NCI-H2107 (cell line): ENCODE measurements at places on chromosomes 5 and 9.

- no peak for DNase-seq
Measured at GRCh38 chr5:66850354-66851075, 254.3 kb downstream of the MAST4 start.

DNA sequence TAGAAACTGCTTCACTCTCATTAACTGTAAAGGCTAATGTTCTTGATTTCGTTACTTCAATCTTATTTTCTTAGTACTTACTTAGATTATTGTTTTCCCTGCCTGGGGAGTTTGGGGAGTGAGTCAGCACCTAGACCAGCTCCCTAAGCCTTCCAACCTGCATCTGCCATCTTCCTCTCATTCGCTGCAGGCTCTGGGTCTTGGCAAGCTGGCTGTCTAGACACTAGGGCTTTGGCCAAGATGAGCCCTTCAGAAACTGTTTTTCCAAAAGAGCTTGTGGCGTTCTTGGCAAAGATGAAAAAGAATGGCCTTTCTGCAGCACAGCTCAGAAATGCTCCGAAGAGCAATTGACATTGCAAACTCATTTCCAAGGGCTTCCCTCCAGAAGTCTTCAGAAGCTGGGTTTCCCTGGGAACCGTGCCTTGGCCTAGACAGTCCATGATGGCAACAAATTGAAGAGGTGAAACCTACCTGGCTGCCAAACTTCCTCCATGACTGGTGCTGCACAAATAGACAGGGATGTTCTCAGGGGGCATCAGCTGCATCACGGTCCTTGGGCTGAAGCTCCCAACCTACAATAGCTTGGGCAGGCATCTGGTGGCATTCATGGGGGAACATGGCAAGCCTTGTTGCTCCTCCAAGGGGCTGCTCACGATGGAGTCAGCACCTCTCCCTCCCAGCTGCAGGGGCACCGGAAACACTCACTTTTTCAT is 76.6 kb downstream of the NSUN2 start:
- DNase-seq: no peak

GRCh38 chr9:126519660-126520420 is 93.9 kb upstream of the LMX1B start:
- DNase-seq: no peak

DNA sequence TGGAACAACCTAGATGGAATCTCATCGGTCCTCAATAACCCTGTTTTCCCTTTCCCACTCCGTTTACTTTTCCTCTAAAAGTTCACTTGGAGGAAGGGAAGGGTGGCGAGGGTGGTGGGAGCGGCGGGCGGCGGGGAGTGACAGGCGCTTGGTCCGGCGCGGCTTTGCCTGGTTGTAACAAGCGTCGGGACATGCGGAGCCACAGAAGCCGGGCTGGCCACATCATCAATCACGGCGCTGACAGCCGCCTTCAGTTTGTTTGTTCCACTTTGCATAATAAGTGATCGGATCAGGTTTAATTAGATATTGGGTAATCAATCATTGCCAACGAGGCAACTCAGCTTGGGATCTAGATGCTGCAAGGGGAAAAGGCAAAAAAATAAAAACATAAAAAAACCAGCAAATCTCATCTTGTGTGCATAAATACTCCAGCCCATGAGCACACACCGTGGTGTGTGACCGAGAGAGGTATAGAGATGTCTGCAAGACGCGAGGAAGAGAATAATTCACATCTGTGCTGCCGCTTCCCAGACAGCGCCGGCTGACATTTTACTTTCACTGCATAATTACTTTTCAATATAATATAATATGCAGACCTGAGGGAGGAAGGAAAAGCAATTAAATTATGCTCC is 396.2 kb upstream of the IRX4 start:
- no peak for DNase-seq

DNA sequence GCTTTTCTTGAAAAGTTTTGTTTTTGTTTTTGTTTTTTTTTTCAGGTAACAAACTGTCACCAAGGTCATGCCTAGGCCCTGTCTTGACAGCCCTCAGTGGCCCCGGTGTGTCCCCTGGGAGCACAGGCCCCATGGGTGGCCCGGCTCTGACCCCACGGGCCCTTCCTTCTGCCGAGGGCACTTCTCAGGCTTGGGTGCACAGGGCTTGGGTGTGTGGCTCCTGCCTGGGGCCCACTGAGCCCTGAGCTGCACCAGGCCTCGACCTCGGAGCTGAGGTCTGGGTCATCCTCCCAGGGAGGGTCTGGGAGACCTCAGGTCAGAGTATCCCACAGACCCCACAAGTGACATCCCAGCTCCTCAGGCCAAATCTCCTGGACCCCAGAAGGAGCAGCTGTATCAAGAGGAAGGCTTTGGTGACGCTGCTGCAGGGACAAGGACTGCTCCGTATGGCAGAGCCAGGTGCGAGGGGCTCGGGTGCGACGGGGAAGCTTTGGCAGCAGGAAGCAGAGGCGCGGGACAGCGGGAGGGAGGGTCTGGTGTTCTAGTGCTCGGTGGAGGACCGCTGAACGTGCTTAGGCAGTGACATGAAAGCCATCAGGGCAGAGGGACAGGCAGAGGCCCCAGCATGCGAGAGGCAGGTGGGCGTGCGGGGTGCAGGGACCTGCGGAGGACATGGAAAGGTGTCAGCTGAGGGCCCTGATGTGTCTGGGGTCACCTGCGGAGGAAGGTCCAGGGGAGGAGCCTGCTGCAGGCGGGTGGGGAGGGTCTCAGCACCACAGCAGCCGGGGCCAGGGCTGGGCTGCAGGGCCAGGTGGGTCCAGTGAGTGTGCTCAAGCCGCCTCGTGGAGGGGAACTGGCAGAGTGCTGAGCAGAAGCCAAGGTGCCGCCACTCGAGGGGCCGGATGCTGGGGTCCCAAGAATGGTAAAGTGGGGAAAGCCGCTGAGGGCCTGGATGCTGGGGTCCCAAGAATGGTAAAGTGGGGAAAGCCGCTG is 18.4 kb upstream of the SLC9A3 start:
- no peak for DNase-seq

- DNase-seq: no peak
Measured at GRCh38 chr9:89340332-89340731, 22.0 kb downstream of the SECISBP2 start.
